H9 (cell line): ENCODE measurements at places on chromosomes 5 and 9.

DNA sequence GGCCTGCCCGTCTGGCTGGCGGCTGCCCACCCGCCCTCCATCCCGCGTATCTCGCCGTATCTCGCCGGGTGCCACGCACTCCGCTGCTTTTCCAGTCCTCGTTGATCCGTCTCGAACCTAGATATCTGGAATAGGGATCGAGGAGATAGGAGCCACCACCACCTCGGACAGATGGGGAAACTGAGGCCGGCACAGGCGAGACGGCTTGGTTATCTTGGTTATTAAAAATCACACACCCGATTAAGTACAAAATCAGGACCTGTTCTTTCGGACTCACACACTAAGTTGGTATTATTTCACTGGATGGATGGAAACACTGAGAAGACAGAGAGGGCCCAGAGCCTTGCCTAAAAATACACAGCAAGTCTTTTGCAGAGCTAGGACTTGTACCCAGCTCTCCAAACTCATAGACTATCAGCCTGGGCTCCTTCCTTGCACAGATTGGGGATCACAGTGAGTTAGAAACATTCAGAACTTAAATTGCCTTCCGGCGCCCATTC, 678 bp downstream of the SLC26A2 start:
- DNase-seq: no peak

DNA sequence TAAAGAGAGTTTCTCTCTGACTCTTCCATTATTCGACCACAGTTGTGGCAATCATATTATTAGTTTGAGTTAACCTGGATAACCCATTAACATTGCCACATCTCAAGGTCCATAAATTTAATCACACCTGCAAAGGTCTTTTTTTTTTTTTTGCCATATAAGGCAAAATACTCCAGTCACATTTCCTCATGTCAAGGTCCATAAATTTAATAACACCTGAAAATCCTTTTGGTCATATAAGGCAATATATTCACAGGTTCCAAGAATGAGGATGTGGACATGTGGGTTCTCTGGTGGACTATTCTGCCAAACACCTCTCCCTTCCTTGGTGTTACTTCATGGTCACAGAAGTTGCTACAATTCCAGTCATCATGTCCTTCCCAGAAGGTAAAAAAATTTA, 213.5 kb upstream of the COX7C start:
- DNase-seq: no peak

DNA sequence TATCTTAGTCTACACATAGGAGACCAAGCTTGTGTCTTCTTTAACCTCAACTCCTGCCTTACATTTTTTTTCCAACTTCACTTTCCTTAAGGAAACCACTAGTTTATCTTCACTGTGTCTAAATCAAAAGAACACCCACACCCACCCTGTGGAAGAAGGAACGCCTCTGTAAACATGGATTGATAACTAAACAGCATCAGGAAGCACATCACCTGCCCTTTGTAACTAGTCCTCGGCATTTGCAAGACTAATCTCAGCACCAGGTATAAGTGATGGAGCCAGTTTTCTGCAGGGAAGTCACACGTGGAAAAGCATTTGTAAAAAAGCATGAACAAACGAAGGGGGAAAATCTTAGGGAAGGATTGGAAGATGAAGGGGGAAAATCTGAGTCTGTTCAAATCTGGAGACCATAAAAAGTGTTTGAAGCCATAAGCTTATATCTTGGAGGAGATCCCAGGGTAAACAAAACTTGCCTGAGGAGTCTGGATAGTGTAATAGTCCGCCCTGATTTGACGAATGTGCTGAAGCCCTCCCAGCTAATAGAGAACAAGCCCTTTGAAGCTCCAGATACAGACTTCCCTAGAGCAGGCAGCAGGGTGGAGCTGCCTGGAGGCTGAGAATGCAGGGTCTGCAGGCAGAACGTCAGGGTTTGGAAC, 117.3 kb upstream of the LHFPL2 start:
- DNase-seq: no peak

- peak; percentile 49 for DNase-seq
Observed at GRCh38 chr9:35476596-35476995, 13.3 kb upstream of the RUSC2 start.

GRCh38 chr9:111481885-111482636, 2.1 kb downstream of the ECPAS start:
- DNase-seq: no peak

GRCh38 chr5:132962429-132963021, 909 bp downstream of the AFF4 start:
- no peak for DNase-seq

DNA sequence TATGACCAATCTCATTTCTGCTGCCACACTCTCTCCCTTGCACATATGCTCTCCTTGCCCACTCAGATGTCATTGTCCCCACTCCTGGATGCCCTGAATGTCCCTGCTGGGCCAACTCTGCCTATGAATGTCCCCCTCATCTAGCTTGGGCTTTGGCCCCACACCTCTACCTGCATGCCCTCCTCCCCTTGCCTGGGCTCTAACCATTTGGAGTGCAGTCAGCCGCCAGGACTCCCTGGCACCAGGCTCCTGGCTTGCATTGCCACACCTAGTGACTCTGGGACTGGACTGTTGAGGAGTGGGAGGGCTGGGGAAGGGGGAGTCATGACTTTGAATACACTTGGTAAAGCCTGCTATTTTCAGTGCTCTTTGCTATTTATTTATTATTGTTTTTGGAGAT, 41.6 kb upstream of the POMT1 start:
- no peak for DNase-seq

DNA sequence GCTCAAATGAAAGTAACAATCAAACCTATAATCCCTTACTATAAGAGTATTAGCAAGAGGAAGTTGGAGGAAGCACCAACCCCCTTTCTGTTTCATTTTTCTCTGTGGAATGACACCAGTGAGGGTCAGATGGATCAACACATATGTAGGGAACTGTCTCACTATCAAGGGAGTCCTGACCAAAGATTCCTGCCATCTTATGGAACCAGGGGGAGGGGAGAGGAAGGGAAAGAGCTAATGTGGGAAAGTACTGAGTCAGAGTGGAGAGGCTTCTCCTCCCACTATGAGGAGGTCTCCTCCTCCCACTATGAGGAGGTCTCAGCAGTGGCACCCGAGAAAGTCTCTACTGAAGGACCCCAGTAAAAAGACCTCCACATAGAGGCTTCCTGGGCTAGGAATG, 73.3 kb upstream of the PCSK1 start:
- no peak for DNase-seq

- no peak for DNase-seq
Observed at GRCh38 chr5:149418910-149419531, 39.9 kb upstream of the IL17B start.

DNA sequence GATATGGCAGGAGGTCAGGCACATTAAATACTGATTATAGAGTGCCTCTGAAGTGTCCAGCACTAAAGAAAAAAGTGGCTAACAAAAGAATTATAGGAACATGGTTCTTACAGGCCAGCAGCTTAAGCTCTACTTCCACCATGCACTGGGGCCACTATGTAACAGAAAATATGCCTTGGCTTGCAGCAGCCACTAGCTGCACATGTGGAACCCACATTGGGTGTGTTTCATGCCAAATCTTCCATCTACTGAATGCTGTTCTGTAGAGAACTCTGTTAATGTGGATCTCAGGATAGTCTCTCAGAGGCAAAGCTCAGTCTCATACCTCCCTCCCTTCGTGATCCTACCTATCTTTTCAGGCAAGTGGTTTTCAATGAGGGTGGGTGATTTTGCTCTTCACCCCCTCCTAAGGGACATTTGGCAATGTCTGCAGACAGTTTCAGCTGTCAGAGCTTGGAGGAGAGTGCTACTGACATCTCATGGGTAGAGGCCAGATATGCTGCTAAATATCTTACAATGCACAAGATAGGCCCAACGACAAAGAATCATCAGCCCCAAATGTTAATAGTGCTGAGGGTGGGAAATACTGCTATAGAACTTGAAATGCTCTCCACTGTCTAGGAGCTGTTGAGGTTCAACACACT, 218.9 kb downstream of the TARS1 start:
- no peak for DNase-seq

DNA sequence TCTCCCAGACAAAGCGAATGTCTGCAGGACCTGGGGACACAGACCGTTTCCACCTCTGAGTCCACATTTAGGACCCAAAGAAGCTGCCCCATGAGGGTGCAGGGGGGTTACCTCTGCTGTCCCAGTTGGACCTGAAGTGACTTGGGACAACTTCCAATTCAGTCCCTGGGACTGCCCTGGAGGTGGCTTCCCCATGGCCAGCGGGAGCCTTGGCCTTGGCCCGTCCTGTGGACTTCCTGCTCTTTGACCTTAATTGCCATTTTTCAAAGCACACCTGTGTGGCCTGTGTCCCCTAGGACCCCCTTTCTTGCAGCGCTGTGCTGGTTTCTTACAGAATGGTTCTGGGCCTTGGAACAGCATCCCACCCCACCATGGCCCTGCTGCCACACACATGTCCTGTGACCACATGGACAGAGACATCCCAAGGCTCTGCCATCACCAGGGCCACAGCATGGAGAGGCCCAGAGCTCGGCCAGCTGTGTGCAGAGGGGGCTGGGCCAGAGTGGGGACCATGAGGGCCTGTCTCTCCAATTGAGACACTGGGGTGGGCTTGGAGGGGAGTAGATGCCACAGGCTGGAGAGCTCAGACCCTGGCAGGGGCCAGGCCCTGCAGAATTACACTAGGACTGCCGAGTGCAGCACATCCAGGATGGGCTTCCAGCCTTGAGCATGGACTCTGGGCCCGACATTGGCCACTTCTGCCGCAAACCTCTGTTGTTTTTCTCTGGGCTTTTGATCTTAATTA, 45.8 kb downstream of the SECISBP2 start:
- no peak for DNase-seq

DNA sequence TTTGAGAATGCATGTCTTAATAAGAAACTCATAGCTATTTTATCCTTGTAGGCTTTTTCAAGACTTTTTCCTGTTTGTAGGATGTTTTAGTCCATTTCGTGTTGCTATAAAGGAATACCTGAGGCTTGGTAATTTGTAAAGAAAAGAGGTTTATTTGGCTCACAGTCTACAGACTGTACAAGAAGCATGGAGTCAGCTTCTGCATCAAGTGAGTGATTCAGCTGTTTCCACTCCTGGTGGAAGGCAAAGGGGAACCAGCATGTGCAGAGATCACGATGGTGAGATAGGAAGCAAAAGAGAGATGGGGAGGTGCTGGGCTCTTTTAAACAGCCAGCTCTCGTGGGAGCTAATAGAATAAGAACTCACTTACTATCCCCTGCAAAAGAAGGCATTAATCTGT, 177.3 kb downstream of the ALDH1A1 start:
- DNase-seq: no peak

DNA sequence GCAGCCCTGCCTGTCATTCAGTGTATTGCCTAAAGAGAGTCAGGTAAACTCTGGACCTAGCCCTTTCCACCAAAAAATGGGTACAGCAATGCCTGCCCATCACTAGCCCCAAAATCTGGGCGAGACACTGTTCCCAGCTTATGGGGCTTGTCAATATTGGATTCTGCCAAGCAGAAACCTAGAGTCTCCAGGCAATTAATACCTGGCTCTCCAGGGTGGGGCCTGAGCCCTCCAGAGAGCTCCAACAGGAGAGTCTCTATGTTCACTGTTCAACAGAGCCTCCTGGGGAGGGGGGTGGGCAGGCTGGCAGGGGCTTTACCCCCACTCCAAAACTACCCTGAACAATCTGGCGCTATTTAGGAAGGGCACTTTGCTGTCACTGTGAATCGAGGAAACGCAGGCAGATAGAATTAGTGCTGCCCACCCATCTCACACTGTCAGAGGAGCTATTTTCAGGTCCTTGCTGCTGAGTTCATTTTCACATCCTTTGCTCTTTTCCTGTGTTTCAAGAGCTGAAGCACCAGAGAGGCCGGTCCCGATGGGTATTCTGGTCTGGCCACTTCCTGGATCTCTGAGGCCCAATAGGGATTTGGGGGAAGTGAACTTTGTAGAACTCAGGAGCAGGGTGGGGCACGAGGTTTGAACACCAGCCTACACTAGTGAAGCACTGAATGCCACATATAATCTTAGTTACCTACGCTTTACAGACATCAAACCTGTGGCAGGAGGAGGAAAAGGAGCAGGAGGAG, 121.8 kb downstream of the C5orf15 start:
- no peak for DNase-seq

DNA sequence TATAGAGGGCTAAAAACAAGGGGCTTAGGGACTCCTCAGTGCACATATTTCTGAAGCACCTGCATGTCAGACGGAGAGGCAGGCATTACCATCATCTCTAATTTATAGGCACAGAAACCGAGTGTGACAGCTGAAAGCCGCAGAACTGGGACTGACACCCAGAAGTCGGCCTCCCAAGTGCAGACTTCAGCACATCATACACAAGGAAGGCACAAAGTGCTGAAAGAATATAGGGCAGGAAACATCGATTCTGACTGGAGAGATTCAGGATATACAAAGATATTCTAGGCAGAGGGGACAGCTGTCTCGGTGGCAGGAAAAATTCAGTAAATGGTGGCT, 11.2 kb downstream of the MRPS27 start:
- no peak for DNase-seq

- DNase-seq: no peak
Observed at GRCh38 chr5:54624805-54625568, 107.4 kb downstream of the SNX18 start.

DNA sequence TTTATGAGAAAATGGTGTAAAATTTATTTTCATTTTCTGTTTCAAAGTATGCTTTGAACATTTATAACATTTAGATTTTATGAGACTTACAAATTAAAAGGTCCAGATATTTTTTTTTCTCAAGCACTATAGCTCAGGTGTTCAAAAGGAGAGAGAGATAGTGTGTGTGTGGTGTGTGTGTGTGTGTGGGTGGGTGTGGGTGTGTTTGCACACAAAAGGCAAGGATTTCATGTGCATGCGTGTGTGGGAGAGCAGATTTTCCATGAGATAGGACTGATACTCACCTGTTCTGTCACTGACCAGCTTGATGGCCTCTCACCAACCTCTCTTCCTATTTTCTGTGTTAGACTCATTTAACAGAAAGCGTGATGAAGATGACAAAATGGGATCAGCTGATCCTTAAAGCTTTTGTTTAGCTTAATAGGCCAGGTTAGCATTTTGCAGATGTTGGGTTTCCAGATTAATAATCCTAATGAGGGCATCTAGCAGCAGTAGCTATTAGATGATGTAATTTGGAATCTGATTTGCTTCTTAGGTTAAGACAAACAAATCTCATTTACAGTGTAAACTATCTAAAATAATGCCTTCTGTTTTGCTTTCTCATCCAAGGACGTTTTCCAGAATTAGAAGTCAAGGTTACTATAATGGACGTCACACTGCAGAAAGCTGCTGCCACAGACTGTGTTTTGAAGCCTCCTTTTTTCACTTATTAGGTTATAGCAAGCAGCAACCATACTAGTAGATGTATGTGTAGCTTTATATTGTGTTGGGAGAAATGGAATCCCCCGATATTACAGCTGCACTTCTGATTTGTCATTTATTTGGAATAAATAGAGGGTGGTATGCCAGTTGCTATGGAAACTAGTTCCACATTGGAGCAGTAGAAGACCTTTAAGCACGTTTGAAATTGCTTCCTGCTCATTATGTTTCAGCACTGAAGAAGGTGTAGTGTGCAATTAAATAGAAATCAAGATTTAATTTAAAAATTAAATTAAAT, 355.6 kb downstream of the TAF11L14 start:
- no peak for DNase-seq

DNA sequence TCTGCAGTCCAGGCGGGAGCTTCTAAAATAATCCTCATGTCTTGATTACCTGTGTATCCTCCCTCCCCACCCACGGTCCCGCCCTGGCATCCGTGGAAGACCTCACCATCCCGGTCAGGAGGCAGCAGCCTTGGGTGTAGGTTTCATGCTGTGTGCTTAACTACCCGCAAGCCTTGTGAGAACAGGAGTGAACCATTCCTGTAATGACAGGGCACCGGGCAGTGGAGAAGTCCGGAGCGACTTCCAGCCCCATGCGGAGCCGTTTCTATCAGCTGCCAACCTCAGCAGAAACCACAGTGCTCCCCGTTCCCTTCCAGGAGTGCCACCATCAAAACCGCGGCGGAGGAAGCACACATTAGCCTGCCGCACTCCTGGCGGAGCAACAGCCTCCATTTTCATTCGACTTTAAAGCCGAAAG, 123.5 kb upstream of the LMX1B start:
- no peak for DNase-seq
